ENCODE measurements at places on chromosomes 13 and 19. TPM values are rescaled to one million over a fixed set of nuclear protein-coding genes. Genes with fewer than 3 reads are reported as not detected.

Gene LGALS4
- total RNA-seq = not detected

Gene CYP2A7
- not detected for total RNA-seq

Gene FPR1
- total RNA-seq = not detected

Gene BRCA2
- total RNA-seq = 6.3 TPM

GRCh38 chr19:30467239-30467638, 95.1 kb downstream of the ZNF536 start:
- DNase-seq = no peak

- no peak for DNase-seq
Measured at GRCh38 chr13:102645701-102646100, 48.9 kb downstream of the TPP2 start.

DNA sequence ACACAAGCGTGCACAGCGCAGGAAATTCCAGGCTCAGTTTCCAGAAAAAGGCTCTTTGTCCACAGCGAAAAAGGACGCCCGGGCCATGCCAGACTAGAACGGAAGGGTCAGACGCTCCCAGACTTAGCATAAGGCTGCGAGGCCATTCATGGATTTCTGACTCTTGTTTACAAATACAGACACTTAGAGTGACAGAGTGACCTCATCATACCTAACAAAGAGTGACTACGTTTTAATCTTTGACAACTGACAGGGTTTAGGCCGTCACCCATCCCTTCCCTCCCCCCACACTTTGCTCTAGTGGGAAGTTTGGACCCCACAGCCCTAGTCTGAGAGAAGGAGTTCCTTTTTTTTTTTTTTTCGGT, 418 bp upstream of the ZNF709 start:
- no peak for DNase-seq

DNA sequence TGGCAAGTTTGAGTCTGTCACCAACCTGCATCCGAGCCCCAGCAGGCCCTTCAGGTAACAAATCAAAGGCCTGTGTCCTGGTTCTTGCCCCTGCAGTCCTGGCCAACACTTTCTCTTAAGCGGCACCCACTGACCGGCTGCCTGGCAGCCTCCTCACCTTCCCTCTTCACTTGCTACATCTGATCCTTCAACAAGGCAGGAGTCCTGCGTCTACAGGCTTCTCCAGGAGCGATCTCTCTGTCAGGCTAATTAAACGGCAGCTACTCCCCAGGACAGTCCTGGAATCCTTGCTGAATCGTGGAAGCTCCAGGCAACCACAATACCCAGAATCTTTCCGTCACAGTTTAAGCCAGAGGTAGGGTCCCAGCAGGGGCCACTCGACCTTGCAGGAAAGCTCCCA, 41.1 kb upstream of the GAS6 start:
- DNase-seq = no peak

- DNase-seq = no peak
Measured at GRCh38 chr13:77397636-77398035, 70.7 kb upstream of the MYCBP2 start.

- DNase-seq = no peak
Measured at GRCh38 chr19:28495046-28495445, 717.9 kb downstream of the UQCRFS1 start.
